ENCODE measurements at places on chromosomes 7 and 10. TPM values are rescaled to one million over a fixed set of nuclear protein-coding genes. Genes with fewer than 3 reads are reported as not detected.

DNA sequence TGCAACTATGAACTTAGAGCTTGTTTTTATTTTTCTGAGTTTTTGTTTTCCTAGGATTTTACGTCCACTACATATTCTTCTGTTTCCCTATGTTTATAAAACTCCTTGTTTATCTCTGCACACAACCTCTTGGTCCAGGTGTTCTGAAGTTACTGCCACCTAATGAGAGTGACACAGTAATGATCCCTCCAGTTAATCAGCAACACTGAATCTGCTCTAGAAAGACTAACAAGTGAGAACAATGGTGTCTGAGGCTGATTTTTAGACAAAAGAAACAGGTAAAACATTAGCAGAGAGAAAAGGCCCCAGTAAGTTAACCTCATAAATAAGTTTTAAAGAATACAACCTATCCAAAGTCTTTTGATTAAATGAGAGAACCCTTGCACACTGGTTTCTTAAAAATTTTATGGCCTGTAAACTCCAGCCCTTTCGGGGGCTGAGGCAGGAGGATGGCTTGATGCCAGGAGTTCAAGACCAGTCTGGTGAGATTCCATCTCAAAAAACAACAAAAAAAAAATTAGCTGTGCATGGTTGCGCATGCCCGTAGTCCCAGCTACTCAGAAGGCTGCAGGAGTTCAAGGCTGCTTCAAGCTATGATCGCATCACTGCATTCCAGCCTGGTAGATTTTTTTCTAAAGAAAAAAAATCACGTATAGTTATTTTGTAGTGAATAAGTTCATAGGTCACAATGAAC, 397.6 kb downstream of the MAGI2 start:
- no peaks in the 10 kb centered on the region for H3K4me1 ChIP-seq
- H3K27ac ChIP-seq: no peak overlapping the region
- no peaks in the 10 kb centered on the region for H3K36me3 ChIP-seq
- DNase-seq: no peak
- no peak overlapping the region for H3K4me3 ChIP-seq
- no peaks in the 10 kb centered on the region for H3K27me3 ChIP-seq

DNA sequence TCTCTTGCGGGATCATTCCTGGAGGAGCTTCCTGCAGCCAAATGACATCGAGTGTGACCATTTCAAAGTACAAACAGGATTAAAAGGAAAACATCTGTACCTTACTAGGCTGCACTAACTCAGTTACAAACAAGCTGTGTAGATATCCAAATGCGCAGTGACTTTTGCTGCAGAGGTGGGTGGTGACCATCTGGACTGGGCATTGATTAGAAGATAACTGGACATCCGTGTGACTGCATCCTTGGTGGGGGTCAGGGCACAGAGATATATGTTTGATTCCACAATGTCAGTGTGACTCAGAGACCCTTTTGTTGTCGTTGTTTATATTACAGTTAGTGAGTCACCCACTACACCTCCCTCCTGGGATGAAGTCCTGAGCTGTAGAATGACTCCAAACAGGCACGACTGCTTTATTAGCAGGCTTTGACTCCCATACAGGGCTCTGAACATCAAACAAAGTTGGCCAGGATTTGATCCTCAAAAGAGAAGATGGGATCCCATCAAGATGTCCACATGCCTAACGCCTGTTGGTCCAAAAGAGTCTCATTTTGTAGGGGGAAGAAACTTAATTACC, 56.7 kb upstream of the SDK1 start:
- peaks cover 3% of the 10 kb centered on the region for H3K4me1 ChIP-seq
- no peaks in the 10 kb centered on the region for H3K27me3 ChIP-seq
- no peak overlapping the region for H3K4me3 ChIP-seq
- H3K27ac ChIP-seq: peak overlapping the region; percentile 84

DNA sequence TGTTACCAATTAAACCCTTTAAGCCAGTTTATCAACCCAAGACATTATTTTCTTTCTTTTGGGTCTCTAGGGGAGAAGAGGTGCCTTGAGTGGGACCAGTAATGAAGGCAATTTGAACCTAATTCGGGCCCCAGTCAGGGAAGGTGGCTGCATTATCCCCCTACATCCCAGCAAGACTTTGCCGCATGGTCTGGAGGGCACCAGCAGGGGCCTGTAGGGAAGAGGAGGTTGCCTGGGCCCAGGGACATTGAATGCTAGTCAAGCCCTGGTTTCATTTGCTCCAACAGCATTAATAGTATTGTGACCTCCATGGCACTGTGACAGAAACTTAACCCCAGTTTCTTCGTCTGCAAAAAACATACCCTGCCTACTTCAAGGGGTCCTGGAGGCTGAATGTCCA, 108.8 kb downstream of the CUX1 start:
- no peak overlapping the region for H3K4me3 ChIP-seq
- H3K27me3 ChIP-seq: no peaks in the 10 kb centered on the region
- H3K36me3 ChIP-seq: no peaks in the 10 kb centered on the region
- DNase-seq: no peak
- no peak overlapping the region for H3K27ac ChIP-seq

GRCh38 chr7:120114626-120115025, 158.3 kb upstream of the KCND2 start:
- H3K4me3 ChIP-seq: no peak overlapping the region
- H3K27ac ChIP-seq: no peak overlapping the region
- H3K36me3 ChIP-seq: no peaks in the 10 kb centered on the region
- DNase-seq: no peak

GRCh38 chr7:33196221-33196620, 66.9 kb downstream of the BBS9 start:
- H3K4me3 ChIP-seq: no peak overlapping the region
- DNase-seq: peak; percentile 78
- H3K36me3 ChIP-seq: no peaks in the 10 kb centered on the region
- no peaks in the 10 kb centered on the region for H3K27me3 ChIP-seq

DNA sequence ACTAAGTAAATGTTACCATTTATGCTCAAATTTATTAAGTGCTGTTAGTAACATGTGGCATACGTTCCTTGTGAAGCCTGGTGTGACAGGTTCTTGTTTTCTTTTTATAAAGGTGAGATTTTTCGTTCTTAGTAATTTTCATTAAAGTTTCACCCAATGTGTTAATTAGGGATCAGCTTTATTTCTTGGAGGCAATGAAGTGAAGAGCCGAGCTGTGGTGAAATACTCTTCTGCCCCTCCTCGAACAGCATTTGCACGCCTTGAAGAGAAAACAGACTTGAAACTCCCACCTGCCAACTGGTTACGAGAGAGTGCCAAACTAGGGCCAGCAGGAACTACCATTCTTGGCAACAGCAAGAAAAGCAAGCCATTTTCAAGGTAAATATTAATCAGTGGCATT, 1.5 kb downstream of the EDRF1 start:
- no peak overlapping the region for H3K4me3 ChIP-seq
- H3K36me3 ChIP-seq: peaks cover 8% of the 10 kb centered on the region
- H3K27ac ChIP-seq: no peak overlapping the region

DNA sequence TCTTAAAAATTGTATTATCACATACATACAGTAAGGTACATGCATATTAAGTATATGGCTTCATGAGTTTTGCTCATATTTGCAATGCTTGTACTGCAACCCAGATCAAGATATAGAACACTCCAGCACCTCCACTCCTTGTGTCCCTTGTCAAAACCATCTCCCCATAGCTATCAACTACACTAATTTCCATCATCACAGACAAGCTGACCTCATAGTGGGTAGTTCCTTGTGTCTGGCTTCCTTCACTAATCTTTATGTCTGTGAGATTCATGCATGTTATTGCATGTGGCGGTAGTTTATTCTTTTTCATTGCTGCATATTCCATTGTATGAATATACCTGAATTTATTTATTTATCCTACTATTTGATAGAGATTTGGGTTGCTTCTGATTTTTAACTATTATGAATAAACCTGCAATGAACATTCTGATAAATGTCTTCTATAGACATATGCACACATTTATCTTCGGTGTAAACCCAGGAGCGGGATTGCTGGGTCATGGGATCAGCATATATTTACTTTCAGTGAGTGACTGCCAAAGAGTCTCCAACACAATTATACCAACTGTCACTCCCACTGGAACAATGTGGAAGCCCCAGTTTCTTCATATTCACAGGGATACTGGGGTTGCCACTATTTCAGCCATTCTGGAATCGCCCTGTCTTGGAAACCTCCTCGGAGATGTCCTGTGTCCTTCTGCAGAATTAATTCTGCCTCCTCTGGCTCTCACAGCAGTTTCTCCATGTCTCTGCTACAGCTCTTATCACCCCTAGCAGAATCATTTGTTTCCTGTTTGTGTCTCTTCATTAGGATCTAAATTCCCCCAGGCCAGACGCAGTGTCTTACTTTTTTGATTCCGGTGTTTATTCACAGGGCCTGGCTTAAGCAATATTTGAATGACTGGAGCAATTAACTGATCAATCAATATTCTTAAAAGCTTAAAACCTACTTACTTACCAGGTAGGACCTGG, 14.7 kb upstream of the ADAM12 start:
- no peaks in the 10 kb centered on the region for H3K36me3 ChIP-seq
- H3K27me3 ChIP-seq: no peaks in the 10 kb centered on the region
- DNase-seq: no peak
- no peak overlapping the region for H3K27ac ChIP-seq
- peaks cover 3% of the 10 kb centered on the region for H3K4me1 ChIP-seq

Gene TLL2
- 0.17 TPM for total RNA-seq

DNA sequence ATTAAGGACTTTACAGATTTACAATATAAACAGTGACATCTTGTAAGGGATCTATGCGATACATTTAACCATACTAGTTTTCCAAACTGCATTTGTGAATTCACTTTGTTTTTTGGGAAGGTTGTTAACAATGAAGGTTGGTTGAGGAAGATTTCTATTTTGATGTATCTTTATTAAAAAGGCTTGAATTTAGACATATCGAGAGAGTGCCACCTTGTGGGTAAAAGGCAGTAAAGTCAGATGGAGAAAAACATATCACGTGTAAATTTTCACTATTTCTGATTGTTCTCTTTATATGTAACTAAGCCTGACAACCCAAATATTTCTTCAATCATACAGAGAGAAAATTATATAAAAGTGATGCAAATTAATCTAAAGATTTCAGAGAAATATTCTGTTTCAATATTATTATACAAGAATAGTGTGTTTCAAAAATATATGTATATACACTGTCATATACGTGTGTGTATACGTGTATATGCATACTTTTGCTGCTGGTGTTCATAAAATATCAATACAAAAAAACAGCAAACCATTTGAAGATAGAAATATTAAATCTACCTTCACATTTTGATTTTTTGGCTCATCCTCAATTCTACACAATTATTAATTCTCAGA, 988.6 kb downstream of the SORCS1 start:
- no peaks in the 10 kb centered on the region for H3K36me3 ChIP-seq
- H3K27me3 ChIP-seq: no peaks in the 10 kb centered on the region
- H3K4me1 ChIP-seq: no peaks in the 10 kb centered on the region
- peak; percentile 18 for DNase-seq
- H3K27ac ChIP-seq: no peak overlapping the region

DNA sequence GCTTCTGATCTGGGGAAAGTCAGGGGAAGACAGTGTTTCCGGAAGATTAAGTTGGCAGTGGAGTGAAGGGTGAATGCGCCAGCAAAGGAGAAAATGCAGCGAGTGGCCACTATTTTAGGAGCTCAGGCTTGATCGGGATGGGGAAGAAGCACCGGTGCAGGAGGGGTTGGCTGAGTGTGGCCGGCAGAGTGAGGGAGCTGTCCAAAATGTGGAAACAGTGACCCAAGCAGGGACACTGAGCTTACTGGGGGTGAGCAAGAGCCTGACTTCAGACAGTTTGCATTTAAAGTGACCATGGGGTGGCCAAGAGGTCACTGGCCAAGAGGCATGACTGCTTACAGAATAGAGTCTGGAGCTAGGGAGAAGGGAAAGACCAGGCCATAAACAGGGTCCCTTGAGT, 79.3 kb downstream of the GOLGA7B start:
- H3K4me1 ChIP-seq: no peaks in the 10 kb centered on the region
- DNase-seq: no peak
- no peak overlapping the region for H3K4me3 ChIP-seq
- no peaks in the 10 kb centered on the region for H3K27me3 ChIP-seq
- no peak overlapping the region for H3K27ac ChIP-seq

- DNase-seq: no peak
- no peaks in the 10 kb centered on the region for H3K36me3 ChIP-seq
- H3K4me3 ChIP-seq: no peak overlapping the region
- no peaks in the 10 kb centered on the region for H3K4me1 ChIP-seq
- H3K27me3 ChIP-seq: no peaks in the 10 kb centered on the region
- no peak overlapping the region for H3K27ac ChIP-seq
Measured at GRCh38 chr10:6649903-6650302, 69.8 kb upstream of the PRKCQ start.

Gene PNLIP
- total RNA-seq: not detected

- no peak overlapping the region for H3K27ac ChIP-seq
- no peaks in the 10 kb centered on the region for H3K27me3 ChIP-seq
- H3K4me3 ChIP-seq: no peak overlapping the region
Measured at GRCh38 chr10:15320522-15321203, 50.4 kb downstream of the FAM171A1 start.

Gene HGF
- total RNA-seq: 108 TPM

Gene TMEM184A
- under 0.01 TPM for total RNA-seq

DNA sequence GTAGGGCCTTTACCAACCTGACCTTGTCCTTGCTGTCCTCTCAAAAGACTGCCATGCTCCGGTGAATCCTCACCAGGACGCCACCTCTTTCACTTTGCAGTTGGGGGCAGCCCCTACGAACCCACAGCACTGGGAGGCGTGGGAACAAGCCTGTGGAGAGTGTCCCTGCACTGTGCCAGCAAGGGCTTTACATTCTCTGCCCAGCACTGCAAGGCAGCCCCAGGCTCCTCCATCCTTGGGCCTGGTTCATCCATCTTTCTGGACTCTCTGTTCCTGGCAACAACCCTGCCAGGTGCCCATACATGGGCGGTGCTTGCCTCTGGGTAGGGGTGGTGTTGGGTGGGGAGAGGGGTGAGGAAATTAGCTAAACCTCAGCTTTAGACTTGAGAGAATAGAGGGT, 1.4 kb downstream of the CHAT start:
- no peak for DNase-seq
- no peak overlapping the region for H3K27ac ChIP-seq
- H3K36me3 ChIP-seq: no peaks in the 10 kb centered on the region
- no peak overlapping the region for H3K4me3 ChIP-seq

Gene SLC18A3
- not detected for total RNA-seq

DNA sequence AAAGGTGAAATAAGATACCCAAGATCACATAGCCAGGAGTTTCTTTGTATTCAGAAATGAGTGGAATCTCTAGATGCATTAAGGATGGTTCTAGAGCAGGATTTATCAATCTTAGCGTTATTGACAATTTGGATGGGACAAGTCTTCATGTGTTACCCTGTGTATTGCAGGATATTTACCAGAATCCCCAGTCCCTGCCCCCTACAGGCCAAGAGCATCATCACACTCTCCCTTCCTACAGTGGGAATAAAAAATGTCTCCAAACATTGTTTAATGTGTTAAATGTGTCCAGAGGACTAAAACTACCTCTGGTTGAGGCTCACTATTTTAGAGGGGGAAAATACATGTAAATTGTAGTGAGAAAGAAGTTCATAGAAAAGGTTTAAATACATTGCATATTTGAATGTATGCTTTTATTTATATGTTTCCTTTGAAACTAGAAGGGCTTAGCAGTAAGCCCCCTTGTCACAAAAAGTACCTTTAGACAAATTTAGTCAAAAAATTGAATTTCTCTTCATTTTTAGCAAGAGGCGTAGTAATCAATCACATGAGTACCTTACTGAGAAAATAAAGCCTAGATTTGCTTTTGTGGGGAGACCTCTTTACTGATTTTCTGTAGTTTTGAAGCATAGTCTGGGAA, 141.2 kb downstream of the MLLT10 start:
- H3K27ac ChIP-seq: no peak overlapping the region
- no peaks in the 10 kb centered on the region for H3K4me1 ChIP-seq
- H3K27me3 ChIP-seq: no peaks in the 10 kb centered on the region
- peak; percentile 17 for DNase-seq
- H3K36me3 ChIP-seq: peaks cover 2% of the 10 kb centered on the region

Data from fibroblast of lung (primary cell).